ENCODE measurements at places on chromosomes 13 and 19. TPM values are rescaled to one million over a fixed set of nuclear protein-coding genes. Genes with fewer than 3 reads are reported as not detected.

The PSG1 gene
- total RNA-seq: not detected

The CEACAM3 gene
- total RNA-seq: 2.2 TPM

The HPN gene
- 0.68 TPM for total RNA-seq

The FPR3 gene
- total RNA-seq: not detected

The LPAR2 gene
- total RNA-seq: 19.2 TPM

The RNF17 gene
- total RNA-seq: not detected

The ONECUT3 gene
- total RNA-seq: not detected

DNA sequence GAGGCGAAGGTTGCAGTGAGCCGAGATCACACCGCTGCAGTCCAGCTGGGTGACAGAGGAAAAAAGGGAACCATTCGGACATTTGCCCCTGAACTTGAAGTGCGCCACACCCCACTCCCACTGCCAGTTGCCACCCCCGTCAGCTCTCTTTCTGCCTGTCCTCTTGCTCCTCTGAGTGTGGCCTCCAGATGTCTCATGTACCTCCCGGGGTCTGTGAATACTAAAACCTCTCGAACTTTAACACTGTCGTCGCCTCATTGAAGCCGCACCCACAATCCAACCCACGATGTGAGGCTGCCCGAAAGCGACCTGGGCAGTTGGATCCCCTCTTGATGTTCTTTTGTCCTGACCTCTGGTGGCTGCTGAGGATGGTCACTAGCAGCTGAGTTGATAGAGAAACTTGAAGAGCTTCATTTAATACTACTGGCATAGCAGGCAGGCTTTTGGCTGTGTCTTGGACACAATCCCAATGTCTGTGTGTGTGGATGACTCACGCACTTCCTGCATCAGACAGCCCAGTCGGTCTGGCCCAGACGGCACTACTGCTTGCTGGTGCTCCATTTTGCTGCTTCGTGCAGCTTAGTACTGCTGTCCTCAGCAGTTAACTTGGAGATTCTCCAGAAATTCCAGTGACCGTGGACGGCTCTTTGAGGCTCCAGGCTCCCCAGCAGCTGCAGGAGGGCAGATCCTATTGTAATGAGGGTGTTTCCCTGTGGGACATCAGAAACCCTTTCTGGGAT, 4.2 kb downstream of the FPR3 start:
- DNase-seq: peak; percentile 58

- DNase-seq: no peak
Observed at GRCh38 chr13:97339988-97340749, 93.8 kb upstream of the RAP2A start.

DNA sequence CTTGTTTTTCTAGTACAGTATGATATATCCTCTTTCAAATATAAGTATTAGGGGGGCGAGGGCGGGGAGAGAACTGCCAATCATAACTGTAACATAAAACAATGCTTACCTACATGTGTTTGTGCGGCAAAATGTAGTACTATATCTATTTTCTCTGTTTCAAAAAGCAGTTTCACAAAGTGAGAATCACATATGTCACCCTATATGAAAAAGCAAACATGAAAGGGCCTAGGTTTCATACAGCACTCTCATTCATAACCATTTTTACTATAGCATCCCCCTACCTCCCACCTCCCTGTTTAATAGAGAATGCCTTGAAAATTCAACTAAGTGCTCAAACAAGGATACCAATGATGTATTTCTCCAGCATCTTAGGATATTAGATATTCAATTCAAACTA, 5.2 kb downstream of the TGDS start:
- DNase-seq: no peak

DNA sequence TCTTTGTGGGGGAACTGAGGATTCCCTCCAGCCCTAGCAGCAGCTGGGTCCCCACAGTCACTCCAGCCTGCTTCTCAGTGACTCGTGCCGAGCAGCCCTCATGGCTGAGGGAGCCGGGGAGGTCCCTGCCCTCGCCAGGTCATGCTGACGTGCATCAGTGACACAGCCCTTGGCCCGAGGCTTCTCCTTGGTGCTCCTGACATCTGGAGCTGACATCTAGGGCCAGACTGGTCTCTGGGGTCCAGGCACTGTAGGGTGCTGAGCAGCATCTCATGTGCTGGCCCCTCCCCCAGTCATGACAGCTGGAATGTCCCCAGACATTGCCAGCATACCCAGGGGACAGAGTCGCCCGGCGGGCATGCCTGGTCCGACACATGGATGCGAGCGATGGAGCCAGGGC, 14.4 kb downstream of the COMP start:
- no peak for DNase-seq

DNA sequence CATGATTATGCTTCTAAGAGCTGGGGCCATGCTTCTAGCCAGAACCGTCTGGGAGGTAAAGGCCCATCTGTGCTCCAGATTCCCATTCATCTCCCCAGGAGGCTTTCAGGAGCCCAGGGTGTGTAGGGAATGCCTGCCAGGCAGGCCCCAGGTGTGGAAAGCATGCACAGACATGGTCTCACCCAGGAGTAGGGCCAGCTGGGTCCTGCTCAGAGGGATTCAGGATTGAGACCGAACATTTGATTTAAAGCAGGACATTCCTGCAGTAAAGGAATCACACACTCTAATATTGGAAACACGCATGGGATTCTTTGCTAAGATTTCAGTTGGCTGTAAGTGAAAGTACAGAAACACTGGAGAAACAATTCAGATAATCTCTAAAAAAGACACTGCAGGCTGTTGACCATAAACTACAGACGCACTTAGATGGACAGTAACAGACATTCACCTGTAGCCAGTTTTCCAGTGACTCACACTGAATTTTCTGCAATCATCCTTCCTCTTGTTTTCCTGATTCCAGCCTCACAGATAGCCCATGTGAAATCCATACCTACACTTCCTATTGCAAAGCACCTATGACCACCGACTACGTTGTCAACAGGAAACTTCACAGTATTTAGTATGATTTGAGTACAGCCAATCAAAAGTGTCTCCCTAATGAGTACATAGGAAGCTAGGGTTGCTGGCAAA, 257.8 kb downstream of the TBC1D4 start:
- DNase-seq: no peak

- no peak for DNase-seq
Observed at GRCh38 chr19:16795731-16796130, 33.5 kb upstream of the SIN3B start.

GRCh38 chr19:11264452-11265176, 2.3 kb upstream of the DOCK6 start:
- DNase-seq: peak; percentile 88

- no peak for DNase-seq
Observed at GRCh38 chr13:21734961-21735360, 64.1 kb downstream of the FGF9 start.

DNA sequence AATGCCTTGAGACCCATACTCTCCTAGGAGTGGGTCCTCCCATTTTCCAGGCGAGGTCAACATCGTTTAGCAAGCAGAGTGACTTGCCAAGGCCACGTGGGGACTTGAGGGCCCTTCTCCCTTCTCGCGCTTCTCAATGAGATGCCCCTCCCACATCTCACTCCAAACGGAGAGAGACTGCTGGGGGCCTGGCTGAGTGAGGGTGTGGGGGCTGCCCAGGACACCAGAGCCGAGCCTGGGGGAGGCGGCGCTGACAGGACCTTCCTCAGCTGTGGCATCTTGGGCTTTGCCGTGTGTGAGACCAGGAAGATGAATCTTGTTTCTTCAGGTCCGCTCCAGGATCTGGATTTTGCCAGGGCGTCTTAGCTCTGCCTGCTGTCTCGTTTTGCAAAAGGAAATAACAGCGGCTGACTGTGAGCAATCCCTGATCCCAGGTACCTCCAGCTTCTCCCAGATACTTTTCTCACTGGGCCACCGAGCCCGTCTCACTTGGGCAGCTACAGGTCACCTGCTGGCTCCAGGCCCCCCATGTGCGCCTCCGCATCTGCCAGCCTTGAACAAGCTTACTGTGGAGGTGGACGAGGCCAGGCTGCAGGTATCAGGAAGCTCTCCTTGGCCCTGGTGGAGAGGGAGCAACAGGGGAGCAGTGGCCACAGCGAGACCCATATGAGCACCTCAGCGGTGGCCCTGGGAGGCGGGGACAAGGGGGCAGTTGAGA, 6.0 kb downstream of the COX6B2 start:
- DNase-seq: no peak

DNA sequence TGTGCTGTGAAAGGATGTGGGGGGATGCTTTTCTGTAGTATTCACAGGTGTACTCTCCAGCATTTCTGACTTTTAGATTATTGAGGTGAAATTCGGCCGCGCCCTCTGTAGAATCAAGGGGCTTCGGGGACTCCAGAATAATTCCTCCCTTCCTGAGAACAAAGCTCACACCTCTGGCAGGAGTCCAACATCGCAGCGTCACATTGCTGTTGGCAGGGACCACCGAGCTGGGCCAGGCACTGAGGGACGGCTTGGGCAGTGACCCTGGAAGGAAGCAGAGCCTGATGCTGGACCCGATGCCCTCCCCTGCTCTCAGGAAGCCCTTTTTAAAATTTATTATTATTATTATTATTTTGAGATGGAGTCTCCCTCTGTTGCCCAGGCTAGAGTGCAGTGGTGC, 6.3 kb downstream of the TARM1 start:
- DNase-seq: no peak

- DNase-seq: peak; percentile 33
Observed at GRCh38 chr19:17829855-17830566, 8.7 kb upstream of the INSL3 start.

DNA sequence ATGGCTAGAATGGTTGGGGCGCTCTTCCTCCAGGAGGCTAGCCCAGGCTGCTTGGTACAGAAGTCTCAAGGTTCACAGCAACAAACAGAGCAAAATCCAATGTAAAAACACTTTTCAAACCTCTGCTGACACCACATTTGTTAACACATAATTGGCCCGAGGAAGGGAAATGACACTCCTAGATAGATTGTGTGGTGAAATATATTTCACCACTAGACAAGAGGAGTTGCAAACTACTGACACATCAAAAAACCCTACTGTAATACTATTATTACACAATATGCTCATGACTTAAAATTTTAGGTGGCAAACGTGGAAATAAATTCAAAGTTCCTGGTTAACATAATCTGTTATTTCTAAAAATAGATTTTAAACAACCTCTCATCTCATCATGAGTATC, 643.6 kb downstream of the PCDH9 start:
- DNase-seq: no peak

GRCh38 chr13:50686551-50686950, 156.9 kb downstream of the DLEU7 start:
- no peak for DNase-seq

DNA sequence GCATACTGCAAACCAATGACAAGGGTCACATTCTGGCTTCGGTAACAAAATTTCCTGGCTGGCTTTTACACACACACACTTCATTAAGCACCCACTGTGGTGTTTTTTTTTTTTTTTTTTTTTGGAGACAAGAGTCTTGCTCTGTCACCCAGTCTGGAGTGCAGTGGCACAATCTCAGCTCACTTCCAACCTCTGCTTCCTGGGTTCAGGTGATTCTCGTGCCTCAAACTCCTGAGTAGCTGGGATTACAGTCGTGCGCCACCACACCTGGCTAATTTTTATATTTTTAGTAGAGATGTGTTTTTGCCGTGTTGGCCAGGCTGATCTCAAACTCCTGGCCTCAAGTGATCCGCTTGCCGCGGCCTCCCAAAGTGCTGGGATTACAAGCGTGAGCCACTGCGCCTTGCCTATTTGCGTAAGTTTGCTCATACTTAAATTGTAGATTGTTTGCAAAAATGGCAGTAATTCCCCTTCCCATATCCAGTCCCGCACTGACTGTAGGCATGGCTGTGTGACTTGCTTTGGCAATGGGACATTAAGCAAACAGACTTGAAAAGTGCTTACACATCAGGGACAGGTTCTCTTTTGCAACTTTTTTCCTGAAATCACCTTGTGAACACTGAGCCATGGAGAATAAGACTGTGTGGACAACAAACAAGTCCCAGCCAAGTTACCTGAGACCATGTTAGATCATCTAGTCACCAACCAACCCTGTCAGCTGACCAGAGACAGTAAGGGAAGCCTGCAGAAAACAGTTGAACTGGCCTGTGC, 42.1 kb upstream of the EBPL start:
- no peak for DNase-seq

GRCh38 chr19:4694211-4694987, 24.3 kb upstream of the MYDGF start:
- peak; percentile 46 for DNase-seq

DNA sequence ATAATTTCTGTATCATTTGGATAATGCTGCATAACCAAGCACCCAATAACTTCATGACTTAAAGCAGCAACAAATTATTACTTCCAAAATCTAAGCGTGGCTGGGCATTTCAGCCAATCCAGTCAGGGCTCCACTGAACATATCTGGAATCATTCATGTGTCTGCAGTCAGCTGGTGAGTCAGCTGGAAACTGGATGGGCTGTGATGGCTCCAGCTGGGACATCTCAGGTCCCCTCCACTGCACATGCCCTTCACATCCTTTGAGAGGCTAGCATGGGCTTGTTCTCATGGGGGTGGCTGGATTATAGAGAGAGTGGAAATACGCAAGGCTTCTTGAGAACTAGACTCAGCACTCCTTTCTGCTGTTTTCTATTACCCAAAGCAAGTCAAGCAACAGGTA, 961.9 kb downstream of the DIAPH3 start:
- DNase-seq: no peak

GRCh38 chr19:15251749-15252397, 19.6 kb upstream of the EPHX3 start:
- DNase-seq: peak; percentile 67

DNA sequence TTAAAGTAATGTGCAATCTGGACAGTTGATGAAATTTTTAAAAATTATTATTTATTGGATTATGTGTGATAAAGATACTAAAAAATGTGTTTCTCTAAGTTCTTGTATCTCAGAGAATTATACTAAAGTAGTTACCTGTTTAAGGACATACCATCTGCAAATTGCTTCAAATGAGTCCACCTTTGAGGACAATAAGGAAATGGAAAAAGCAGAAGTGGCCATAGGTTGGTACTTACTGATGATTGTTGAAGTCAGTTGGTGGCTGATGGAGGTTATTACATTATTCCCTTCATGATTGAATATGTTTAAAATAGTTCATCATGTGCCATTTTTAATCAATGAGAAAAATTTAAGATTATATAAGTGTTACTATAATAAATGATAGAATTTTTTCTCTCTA, 367.0 kb downstream of the MYO16 start:
- no peak for DNase-seq

DNA sequence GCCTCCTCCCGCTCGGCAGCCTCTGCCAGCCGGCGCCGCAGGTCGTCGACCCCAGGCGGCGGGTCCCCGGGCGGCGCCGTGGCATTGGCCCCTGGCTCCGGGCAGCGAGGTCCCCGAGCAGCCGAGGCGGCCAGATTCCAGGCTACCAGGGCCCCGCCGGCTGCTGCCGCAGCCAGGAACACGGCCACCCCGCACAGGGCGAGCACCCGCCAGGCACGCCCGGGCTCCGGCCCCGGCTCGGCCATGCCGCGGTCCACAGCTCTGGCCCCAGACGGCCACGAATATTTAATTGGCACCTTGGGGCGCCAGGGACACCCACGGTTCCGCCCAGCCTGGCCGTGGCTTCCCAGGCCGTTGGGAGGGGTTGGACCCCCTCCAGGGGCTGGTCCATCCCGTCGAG, at the start of gene CCDC194:
TSS of gene CCDC194 (minus strand) at position 283 of the 400 bp plus-strand sequence. CDS start at position 245, 38 bp downstream.
- no peak for DNase-seq

- no peak for DNase-seq
Observed at GRCh38 chr19:41702171-41702651, 6.2 kb upstream of the CEACAM5 start.

GRCh38 chr13:96822895-96823294, 171.4 kb downstream of the OXGR1 start:
- peak; percentile 25 for DNase-seq
